GM23248 (cell line): ENCODE measurements at places on chromosomes 2 and 18. TPM values are rescaled to one million over a fixed set of nuclear protein-coding genes. Genes with fewer than 3 reads are reported as not detected.
A peak's percentile ranks its signal among the peaks of the same experiment; 100 is the strongest.

GRCh38 chr18:6465281-6465680, 50.6 kb upstream of the L3MBTL4 start:
- no peaks in the 10 kb centered on the region for H3K36me3 ChIP-seq
- H3K4me1 ChIP-seq: no peaks in the 10 kb centered on the region
- no peak for DNase-seq
- no peak overlapping the region for H3K27ac ChIP-seq

DNA sequence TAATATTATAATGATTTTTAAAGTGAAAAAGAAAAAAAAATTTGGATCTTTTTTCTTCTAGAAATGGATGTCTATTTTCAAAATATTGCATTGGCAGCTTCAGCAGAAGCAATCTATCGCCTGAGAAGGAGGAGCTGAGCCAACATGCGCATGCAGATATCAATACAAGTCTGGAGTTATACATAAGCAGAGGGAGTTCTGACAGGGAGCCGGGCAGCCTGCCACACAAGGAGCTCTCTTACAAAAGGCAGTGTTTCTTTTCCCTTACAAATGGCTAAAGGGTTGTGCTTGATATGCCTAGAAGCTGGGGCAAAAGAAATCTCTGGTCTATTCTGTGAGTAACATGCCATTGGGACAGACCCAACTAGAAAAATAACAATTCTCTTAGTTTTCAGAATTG, 291.9 kb upstream of the TRIB2 start:
- peaks cover 12% of the 10 kb centered on the region for H3K4me1 ChIP-seq
- no peak overlapping the region for H3K27ac ChIP-seq
- H3K27me3 ChIP-seq: no peaks in the 10 kb centered on the region
- DNase-seq: no peak

DNA sequence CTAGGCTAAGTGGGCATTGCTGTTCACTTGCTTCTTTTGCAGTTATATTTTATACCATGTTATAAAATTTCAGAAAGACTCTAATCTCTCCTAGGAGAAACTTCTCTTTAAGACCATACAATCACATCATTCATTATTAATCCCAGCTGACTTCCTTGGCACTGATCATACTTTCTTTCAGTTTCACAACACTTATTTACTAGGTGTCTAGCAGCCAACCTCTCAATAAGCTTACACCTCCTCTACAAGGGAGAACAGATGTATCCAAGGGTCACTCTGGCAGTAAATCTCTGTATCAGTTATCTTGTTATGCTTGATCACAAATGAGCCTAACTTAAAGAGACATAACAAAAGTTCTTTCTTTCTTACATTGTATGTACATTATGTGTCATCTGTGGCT, 69.8 kb upstream of the EPB41L5 start:
- no peaks in the 10 kb centered on the region for H3K27me3 ChIP-seq
- no peak overlapping the region for H3K27ac ChIP-seq
- H3K4me1 ChIP-seq: no peaks in the 10 kb centered on the region
- peak; percentile 1 for DNase-seq

DNA sequence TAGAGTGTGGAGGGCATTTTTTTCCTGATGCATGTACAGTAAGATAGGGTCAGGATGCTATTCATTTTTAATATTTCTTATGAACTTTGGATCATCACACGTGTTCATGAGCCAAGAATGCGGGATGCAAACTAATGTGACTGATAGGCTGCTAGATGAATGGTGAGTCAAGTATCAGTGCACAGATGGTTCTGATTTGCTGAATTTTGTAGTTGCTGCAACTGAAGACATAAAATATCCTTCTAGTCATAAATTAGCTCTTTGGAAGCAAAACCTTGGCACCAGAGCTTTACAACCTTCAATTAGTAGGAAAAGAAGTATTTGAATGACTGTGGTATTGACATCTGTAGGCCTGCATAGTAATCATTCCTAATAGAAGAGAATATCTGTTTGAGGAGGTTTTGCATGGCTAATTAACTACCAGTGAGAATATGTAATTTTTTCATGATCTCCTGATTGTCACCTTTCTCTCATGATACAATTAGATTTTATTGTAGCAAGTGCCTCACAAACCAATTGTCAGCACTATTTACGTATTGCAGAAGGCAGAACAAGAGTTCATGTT, 94.0 kb downstream of the VRK2 start:
- H3K4me3 ChIP-seq: no peak overlapping the region

GRCh38 chr18:45342653-45343052, 272.6 kb upstream of the SLC14A2 start:
- no peaks in the 10 kb centered on the region for H3K36me3 ChIP-seq
- H3K27ac ChIP-seq: no peak overlapping the region
- H3K27me3 ChIP-seq: no peaks in the 10 kb centered on the region
- no peak for DNase-seq
- no peak overlapping the region for H3K4me3 ChIP-seq

DNA sequence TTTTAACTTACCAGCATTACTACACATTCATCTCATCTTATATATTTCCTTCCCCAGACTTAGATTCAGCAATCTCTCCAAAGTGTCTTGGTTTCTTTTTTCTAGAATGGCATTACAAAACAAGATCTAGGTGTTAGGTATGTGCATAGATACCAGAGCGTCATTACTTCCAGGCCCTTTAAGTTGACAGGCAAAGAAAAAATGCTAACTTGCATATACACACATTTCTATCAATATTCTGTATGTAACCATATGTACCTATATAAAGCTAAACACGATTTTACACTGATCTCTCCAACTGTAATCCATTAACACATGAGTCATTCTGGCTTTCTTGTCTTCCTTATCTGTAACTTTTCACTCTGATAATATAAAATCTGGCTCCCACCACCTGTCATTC, 503.8 kb upstream of the NRXN1 start:
- H3K4me3 ChIP-seq: no peak overlapping the region
- no peak for DNase-seq
- no peak overlapping the region for H3K27ac ChIP-seq
- no peaks in the 10 kb centered on the region for H3K27me3 ChIP-seq
- no peaks in the 10 kb centered on the region for H3K4me1 ChIP-seq
- no peaks in the 10 kb centered on the region for H3K36me3 ChIP-seq

DNA sequence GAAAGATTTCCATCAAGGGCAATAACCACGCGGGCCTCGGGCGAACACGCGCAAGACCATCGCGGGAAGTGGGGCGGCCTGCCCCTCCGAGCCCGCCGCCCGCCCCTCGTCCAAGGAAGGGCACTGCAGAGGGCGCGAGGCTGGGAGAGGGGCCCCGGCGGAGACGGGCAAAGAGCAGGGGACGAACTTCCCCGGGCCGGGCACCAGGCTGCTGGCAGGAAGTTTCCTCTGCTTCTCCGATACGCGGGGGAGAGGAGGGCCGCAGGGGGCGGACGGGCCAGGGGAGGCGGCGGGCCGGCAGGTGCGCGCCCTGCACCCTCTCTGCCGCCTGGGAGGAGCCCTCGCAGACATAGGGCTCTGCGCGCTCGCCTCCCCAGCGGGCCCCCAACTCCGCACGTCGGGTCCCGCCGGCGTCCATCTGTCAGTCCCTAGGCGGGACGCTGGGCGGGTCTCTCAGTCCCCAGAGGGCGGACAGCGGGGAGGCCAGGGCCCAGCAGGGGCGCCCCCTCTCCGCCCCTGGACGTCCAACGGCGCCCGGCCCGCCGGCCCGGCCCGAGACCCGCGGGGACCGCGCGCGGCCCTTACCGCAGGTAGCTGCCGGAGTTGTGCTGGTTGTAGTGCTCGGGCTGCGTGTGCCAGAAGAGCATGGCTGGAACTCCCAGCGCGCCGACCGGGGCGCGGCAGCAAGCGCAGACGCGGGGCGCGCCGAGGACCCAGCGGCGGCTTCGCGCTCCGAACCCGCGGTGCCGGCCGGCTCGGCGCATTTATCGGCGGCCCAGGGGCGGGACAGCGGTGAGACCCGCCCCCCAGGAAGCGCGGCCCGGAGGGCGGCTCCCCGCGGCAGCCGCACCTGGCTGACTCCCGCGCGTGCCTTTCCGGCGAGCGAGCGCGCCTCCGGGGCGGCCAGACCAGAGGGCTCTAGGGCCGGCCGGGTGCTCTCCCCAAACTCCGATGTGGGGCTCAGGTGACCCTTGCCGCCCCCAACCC, at the start of gene TFCP2L1:
Gene TFCP2L1, minus strand, starts transcription at position 740 of the 987 bp plus-strand sequence. Its CDS starts 93 bp downstream, at position 647.
- no peaks in the 10 kb centered on the region for H3K4me1 ChIP-seq
- peak within 1 kb of the TSS; percentile 41 for H3K4me3 ChIP-seq
- DNase-seq: peak; percentile 26
- no peaks in the 10 kb centered on the region for H3K36me3 ChIP-seq

DNA sequence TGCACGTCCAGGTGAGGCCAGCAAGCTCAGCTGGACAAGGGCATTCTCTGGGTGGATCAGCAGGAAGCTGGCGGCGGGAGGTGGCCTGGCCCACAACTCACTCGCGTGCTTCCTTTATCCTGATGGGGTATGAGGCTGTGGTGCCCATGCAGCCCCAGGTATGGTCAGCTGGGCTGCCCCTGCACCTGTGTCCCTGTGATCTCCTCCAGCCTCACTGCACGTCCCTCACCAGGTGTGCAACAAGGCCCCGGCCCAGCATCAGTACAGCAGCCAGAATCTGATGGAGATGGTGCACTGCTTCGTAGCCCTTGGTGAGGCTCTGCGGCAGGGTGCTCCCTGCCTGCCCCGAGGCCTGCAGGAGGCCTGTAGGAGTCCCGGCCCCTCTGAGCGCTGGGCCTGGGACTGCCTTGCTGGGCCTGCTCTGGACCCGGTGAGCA, 17.6 kb downstream of the MROH2A start:
- no peak overlapping the region for H3K4me3 ChIP-seq
- no peak overlapping the region for H3K27ac ChIP-seq
- no peaks in the 10 kb centered on the region for H3K36me3 ChIP-seq

GRCh38 chr2:122203523-122203922, 448.1 kb downstream of the TSN start:
- H3K27ac ChIP-seq: peak overlapping the region; percentile 30
- H3K4me3 ChIP-seq: peak overlapping the region; percentile 30; the same call in 1 of the 2 replicates
- no peaks in the 10 kb centered on the region for H3K27me3 ChIP-seq
- peak; percentile 88 for DNase-seq
- H3K36me3 ChIP-seq: no peaks in the 10 kb centered on the region

- H3K36me3 ChIP-seq: no peaks in the 10 kb centered on the region
- no peak overlapping the region for H3K4me3 ChIP-seq
- H3K27ac ChIP-seq: no peak overlapping the region
- no peaks in the 10 kb centered on the region for H3K27me3 ChIP-seq
- H3K4me1 ChIP-seq: peaks cover 3% of the 10 kb centered on the region; the same call in 1 of the 2 replicates
Measured at GRCh38 chr18:61551586-61551985, 218.4 kb downstream of the CDH20 start.

DNA sequence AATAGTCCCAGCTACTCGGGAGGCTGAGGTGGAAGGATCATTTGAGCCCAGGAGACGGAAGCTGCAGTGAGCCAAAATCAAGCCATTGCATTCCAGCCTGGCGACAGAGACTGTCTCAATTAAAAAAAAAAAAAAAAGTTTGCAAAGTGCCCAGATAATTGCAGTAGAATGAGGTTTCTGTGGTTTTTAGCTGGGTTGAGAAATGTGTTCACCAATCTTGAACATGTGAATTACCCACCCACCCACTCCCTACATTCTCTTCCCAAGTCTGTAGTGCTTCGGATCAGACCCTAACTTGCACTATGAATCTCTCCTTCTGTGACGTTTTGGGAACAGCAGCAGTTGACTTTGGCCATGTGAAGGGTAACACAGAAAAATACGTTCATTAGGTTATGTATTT, 247.3 kb downstream of the PTGR3 start:
- H3K4me3 ChIP-seq: no peak overlapping the region
- peaks cover 8% of the 10 kb centered on the region; the same call in 1 of the 2 replicates for H3K4me1 ChIP-seq

DNA sequence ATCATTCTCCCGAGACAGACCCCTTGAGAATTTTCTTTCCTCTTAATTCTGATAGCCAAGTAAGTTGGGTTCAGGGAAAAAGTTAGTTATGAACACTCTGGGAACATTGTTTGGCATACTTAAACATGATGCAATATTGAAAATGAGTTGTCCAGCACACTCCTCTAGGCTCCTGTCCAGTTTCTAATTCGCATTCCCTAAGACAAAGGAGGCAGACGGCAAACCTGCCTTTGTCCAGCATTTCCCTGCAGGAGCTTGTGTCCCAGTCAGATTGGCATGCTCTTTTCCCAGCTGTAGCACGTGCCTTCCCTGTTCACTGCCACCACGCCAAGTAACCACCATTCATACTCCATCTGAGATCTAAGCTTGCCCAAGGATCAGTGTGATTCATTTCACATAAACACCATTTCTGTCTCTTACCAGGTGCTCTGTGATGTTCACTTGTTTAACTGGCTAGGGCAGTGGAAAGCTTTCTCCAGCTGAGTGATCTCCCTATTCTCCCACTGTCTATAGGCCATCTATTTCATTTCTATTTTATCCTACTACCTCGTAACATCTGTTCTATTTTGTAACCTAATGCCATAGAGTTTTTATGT, 150.0 kb upstream of the EPB41L3 start:
- H3K4me3 ChIP-seq: no peak overlapping the region
- 0 out of 2 replicates have a peak, but pooled peaks cover 2% of the 10 kb centered on the region for H3K27me3 ChIP-seq
- no peak overlapping the region for H3K27ac ChIP-seq
- peak; percentile 44 for DNase-seq

GRCh38 chr18:11387880-11388279, 221.5 kb upstream of the SLC35G4 start:
- no peaks in the 10 kb centered on the region for H3K27me3 ChIP-seq
- H3K4me1 ChIP-seq: no peaks in the 10 kb centered on the region
- DNase-seq: peak; percentile 80
- no peak overlapping the region for H3K27ac ChIP-seq
- H3K4me3 ChIP-seq: no peak overlapping the region

- no peaks in the 10 kb centered on the region for H3K36me3 ChIP-seq
- no peaks in the 10 kb centered on the region for H3K27me3 ChIP-seq
- H3K4me3 ChIP-seq: no peak overlapping the region
Measured at GRCh38 chr18:78601349-78601748, 378.3 kb upstream of the SALL3 start.

GPD2 gene
- polyA plus RNA-seq: 16.1 and 18.6 TPM in 2 replicates

ATIC gene
- 61.1 and 68.7 TPM in 2 replicates for polyA plus RNA-seq

EDAR gene
- polyA plus RNA-seq: not detected in 2 replicates

ADRA2B gene
- polyA plus RNA-seq: not detected in 2 replicates

SLC4A5 gene
- polyA plus RNA-seq: 0.35 TPM in 1 of 2 replicates, not detected in the other

TTC27 gene
- polyA plus RNA-seq: 13.7 and 13.8 TPM in 2 replicates

RAMP1 gene
- 11.1 and 11.8 TPM in 2 replicates for polyA plus RNA-seq

ESPNL gene
- polyA plus RNA-seq: 0.19 and 0.60 TPM in 2 replicates
